ENCODE measurements at places on chromosomes 4 and X.

DNA sequence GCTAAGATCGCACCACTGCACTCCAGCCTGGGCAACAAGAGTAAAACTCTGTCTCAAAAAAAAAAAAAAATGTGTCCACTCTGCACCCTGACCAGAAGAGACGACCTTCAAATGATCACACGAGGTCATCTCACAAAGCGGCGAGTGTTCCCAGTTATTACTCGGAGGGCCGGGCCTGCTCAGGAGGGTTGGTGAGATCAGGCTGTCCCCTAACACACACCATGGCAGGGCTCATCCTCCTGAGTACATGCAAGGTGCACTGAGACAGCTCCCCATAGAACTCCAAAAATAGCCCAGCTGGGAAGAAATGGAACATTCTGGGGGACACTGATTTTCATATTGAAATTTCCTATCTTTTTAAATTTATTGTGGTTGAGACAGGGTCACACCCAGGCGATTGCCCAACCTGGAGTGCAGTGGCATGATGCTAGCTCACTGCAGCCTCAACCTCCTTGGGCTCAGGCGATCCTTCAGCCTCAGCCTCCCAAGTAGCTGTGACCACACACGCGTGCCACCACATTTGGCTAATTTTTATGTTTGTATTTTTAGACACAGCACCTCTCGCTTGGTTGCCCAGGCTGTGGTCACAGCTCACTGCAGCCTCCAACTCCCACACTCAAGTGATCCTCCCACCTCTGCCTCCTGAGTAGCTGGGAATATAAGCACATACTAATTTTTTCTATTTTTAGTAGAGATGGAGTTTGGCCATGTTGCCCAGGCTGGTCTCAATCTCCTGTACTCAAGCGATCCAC is 51.5 kb downstream of the DHRSX start:
- no peak for DNase-seq

- DNase-seq: no peak
Measured at GRCh38 chr4:94689155-94689860, 68.4 kb upstream of the BMPR1B start.

DNA sequence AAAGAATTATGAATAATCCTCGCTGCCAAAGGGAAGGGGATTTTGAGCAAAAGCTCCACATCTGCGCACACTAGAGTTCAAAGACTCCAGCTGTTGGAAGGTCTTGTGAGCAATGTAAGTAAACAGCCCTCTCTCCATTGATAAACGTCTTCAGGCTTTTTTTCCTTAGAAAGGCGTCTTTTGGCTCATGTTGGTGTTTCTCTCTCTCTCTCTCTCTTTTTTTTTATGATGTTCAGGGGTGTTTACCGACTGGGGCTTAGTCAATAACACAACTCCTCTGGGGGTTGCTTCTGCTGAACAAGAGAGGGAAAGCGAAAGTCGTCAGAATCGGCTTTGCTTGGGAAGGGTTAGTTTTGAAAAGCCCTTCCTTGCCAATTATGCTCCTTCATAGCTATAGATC is 53.2 kb upstream of the C1QTNF7 start:
- no peak for DNase-seq

DNA sequence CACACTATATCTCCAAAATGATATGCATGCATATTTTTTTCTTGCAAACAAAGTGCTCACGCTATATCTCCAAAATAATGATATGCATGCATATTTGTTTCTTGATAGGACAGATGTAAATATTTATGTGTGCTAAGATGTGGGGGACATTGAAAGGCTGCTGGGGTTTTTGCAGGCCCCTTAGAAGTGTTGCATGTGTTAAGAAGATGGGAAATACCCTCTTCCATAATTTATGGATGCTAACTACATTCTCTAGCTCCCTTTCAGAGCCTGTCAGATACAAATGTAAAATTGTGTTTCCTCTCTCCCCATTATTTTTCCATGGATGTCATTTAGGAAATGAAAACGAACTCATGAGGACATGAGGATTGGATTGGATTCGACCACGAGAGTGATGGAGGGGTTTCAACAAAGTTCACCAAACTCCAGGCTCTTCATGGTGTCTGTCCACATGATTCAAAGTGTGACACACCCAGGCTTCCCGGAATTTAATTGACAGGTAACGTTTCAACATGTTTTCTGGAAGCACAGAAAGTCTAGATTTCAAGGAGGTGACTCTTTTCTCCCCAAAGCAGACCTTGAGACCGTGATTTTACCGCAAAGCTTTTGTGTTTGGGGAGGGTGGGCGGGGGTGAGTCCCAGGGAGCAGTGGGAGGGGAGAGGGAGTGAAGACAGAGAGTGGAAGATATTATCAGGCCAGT is 94.4 kb upstream of the CD99 start:
- DNase-seq: no peak

DNA sequence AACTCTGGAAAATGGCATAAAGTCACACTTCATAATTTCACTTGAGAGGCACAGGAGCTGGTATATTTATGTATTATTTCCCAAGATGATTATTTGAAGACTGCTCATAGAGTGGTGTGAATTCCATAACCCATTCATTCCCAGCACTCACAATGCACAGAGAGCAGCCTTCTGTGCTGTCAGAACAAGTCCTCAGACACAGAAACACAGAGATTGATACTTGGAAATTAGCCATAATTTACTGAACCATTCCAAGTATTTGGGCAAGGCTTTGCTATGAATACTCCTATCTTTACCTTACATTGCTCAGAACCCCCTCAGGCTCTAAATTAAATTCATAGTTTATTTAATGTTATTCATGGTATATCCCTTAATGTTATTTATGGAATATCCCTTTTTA is 53.6 kb downstream of the PABPC4L start:
- no peak for DNase-seq

- no peak for DNase-seq
Measured at GRCh38 chrX:10617999-10618351, 2.4 kb downstream of the MID1 start.

GRCh38 chr4:83247415-83248357 is 36.9 kb downstream of the COQ2 start:
- no peak for DNase-seq

- no peak for DNase-seq
Measured at GRCh38 chr4:89000844-89001360, 56.1 kb downstream of the FAM13A start.

DNA sequence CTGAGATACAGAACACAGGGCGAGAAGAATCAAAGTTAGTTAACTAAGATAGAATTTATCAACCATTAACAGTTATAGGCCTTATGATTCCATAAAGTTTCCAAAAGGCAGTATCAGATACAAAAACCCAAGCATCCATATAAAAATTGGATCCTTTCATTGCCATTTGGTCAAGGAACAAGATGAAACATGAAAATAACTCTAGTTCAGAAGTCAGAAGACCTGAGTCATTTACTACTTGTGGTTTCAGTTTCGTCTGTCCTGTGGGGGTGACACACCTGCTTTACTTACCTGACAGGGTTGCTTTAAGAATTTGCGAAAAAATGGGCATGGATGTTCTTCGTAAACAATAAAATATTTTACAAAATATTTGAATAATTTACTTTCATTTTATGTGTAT is 130.8 kb downstream of the ANAPC10 start:
- no peak for DNase-seq

- DNase-seq: no peak
Measured at GRCh38 chr4:154406018-154406795, 85.4 kb downstream of the DCHS2 start.

DNA sequence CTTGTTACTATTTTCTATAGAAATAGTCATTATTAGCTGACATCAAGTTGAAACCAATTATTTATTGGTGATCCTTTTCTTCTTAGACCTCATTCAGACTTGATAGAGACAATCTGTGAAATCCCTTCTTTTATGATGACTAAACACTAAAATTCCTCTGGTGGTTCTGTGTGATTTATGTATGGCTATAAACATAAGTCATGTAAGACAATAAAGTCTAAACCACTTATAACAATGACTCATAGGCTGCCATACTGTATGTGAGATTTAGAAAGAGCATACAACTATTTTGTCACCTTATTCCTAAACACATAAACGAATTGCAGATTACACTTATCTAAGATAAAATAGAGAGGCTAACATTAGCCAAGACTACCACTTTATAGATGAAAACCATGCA is 101.1 kb upstream of the PRR32 start:
- DNase-seq: no peak

GRCh38 chr4:137668885-137669545 is 136.7 kb upstream of the PCDH18 start:
- DNase-seq: no peak

- DNase-seq: no peak
Measured at GRCh38 chrX:23374291-23374690, 39.6 kb downstream of the PTCHD1 start.

- no peak for DNase-seq
Measured at GRCh38 chr4:82802911-82803310, 4.3 kb upstream of the SCD5 start.

DNA sequence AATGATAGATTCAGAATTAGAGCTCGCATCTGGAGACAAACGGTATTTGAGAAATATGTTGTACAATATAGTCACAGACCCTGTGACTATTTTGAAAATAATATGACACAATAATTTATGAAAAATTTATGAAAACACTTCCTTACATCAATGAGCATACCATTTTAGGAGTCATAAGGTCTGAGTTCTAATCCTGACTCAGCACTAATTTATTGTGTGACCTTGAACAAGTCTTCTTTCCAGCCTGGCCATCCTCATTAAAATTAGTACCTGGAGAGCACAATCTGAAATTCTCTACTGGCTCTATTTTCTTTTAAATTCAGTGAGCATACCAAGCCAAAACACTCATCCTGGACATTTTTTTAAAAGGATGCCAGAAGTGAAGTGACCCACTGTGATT is 622.3 kb downstream of the SMARCA1 start:
- DNase-seq: no peak

DNA sequence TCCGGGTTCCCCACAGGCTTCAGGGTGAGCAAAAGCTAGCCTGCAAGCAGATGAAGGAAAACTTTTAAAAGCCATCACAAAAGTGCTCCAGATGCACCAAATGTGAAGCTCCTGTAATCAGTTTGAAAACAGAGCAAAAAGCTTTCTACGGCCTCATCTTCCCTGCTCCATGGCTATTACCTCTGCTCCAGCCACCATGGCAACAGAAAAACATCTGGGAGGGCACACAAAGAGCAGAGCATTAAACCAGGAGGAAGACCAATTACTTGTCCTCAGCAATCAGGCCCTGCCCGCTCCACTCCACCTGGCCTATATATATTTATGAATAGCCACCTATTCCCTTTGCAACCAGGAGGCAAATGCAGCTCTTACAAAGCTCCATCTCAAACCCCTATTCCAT is 33.6 kb downstream of the TMEM154 start:
- no peak for DNase-seq

GRCh38 chrX:115093191-115093590 is 75.8 kb upstream of the IL13RA2 start:
- DNase-seq: no peak

DNA sequence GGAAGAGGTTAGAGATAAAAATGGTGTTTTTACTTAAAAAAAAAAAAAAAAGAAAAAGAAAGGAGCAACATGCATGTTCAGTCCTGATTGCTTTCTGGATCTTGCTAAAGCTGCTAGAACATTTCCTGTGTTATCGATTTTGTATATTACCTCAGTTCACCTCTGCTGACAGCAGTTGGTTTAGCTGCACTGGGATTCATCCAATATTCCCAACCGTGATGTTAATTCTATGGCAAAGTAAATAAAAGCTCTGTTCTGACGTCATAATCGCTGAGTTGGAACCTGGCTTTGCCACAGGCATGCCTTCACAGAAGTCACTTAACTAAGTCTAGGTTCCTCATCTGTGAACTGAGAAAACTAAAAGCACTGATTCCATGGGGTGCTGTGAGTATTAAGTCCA is 90.7 kb upstream of the SORBS2 start:
- DNase-seq: no peak

DNA sequence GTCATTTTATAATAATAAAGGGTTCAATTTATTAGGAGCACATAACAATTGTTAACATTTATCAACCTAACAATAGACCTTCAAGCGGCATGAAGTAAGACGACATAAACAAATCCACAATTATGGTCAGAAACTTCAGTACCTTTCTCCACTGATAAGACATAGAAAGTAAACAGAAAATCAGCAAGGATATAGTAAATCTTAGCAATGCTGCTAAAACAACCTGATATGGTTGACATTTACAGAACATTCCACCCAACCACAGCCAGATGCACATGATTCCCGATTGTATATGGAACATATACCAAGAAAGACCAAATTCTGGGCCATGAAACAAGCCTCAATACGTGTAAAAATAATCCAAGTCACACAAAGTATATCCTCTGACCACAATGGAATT is 71.3 kb downstream of the ZFYVE28 start:
- no peak for DNase-seq

GRCh38 chr4:46393606-46394005 is 3.7 kb upstream of the GABRA2 start:
- DNase-seq: no peak

DNA sequence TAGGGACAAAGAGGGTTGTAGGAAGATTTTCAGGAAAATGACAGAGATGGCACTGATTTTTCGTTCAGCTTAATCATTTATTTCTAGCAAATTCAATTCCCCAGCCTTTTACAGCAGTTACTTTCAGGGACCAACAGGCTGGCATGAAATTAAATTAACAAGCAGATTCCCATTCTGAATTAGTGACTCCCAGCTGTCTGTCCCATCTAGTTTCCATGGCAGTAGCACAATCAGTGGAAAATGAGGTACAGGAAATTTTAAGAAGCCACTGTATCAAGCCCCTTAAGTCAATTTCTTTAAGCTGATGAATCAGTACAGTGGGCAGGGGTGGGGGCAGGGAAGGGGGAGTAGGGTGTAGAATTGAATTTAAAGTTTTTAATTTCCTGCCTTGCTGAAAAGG is 121.1 kb upstream of the TEX13C start:
- DNase-seq: no peak

DNA sequence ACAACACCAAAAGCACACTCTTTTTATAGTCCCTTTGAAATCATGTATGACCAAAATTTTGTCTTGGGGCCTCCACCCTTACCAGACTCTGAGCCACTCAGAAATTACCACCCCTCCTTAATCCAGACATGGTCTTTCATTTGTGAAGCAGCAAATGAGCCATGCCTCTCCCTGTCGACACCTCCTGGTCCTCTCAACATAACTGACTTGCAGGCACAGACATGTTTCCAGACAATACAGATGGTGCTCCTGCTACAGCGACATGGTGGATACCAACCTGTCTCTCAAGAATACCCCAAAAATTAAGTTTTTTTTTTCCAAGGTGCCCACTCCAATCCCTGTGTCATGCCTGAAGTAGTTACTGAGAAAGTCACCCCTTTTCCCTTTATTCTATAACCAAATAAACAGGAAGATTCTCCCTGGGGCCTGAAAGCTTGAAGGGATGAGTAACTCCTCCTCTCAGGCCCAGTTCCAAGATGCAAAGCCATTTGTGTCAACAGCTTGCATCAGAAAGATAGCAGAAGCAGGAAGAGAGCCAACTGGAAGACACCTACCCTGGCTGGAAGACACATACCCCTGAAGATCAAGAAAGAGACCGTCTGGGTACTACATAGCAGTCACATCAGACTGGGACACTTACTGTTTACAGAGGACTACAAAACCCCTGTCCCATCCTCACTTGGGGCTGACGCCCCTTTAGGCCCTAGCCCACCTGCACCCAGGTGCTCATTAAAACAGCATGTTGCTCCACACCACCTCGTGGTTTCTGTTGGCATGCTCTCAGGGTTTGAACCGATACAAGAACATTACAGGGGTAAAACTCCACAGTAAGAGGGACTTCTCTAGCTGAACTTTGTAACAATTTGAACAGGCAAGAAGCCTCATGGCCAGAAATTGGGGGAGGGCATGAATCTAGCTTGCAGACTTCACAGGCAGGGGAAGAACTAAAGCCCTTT is 5.5 kb upstream of the UGT2B17 start:
- DNase-seq: no peak
